ENCODE measurements at places on chromosomes 1 and 21.

GRCh38 chr1:236925386-236925785, 78.9 kb downstream of the MT1HL1 start:
- DNase-seq, result no peak

DNA sequence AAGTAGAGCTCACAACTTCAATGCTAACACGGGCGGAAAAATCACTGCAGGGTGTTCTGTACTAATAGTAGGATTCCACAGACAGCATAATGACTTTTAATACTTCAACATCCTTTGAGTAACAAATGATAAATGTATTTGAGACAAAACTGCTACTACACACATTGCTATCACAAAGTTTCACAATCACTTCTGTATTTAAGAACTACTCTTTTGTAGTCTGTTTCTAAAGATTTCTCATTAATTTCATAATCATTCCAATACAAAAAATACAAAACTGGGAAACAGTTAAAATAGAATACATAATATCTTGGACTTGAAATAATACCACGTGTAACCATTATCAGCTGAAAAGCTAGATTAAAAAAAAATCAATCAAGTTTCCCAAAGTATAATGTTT, 2.7 kb downstream of the HMGN1 start:
- no peak for DNase-seq

- DNase-seq, result no peak
Measured at GRCh38 chr1:209618756-209619420, 33.3 kb downstream of the LAMB3 start.

- DNase-seq, result peak; percentile 71
Measured at GRCh38 chr1:32273391-32274208, 18.3 kb upstream of the HDAC1 start.

DNA sequence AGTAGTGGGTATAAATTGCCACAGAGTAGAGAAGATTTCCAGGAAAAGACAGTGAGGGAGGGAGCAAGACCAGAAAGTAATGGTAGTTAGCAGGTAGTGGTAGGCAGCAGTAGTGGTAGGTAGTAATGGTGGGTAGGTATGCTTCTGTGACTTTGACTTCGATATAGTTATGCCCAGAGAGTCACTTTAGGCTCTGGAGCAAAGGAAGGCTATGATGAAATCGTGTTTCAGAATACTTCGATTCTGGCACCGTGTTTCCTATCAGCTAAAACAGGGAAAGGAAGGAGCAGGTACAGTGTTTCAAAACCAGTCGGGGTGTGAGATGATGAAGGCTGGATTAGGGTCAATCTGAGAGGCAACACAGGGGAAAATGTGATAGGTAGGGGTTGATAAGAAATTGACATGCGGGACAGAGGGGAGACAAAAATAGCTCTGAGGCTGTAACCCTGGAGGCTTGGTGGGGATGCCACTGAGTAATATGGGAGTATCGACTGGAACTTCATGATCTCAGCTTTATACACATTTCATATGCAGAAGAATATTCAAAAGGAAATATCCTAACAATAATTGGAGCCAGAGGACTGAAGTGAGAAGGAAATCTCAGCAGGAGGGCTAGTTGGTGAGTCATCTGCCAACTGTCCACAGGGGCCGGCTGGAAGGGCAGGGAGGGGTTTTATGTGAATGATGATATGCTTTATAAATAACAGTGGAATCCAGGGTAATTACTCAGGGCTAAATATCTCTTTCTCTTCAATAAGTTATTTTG, 25.2 kb upstream of the TRIM45 start:
- DNase-seq, result no peak

GRCh38 chr1:181073638-181074037, 14.9 kb upstream of the IER5 start:
- no peak for DNase-seq

DNA sequence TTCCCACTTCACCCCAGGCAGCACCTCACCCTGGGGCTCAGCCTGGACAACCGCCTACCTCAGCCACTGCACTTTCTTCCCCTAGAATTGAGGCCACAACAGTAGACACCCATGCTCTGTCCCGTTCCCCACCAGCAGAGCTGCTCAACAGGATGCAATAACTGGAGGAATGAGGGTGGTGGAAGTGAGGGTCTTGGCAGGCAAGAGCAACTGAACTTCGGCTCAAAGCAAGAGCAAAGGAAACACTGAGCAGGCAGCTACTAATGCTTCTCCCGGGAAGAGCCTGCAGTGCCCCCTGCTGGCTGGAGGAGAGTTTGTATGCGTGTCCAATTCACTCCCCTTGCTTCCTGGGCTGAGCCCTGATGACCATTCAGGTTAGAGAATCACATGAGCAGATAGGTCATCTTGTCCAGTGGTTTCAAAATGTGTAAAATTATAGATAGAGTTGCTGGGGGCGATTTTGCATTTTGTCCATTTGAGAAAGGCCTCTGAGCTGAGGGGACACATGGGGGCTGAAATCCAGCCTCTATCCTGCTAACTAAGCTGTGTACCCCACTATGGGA, 13.9 kb downstream of the NT5C1A start:
- DNase-seq, result peak; percentile 84

GRCh38 chr1:103459346-103459745, 66.2 kb upstream of the RNPC3 start:
- DNase-seq, result no peak

DNA sequence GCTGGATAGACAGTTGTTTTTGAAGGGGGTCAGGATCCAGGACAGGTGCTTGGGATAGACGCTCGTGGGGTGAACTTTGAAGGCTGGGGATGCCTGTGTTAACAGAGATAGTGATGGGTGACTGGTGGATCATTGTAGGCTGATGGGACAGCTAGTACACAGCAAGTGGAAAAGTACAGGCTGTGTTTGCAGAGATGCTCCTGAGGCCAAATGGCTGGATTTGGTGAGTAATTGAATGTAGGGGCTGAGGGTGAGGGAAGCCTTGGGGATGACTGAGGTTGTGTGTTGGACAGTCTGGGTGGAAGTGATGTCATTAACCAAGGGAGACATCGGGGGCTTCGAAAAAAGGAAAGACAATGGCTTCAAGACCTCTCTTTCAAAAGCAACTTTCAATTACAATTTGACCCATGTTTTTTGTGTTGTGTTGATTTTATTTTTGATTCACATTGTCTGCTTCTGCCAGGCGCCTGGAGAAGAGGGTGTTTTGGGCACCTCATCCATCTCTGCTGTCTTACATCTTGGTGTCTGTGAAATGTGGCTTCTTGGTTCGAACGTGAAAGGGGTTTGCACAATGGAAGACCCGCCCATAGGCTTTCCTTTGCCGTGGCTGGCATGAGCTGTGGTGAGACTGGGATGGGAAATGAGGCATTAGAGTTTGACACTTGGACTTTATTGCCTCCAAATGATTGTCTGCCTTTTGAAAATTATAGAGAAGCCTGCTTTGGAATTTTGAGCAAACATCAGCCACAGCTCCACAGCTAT, 147.5 kb downstream of the FOXD2 start:
- DNase-seq, result no peak

DNA sequence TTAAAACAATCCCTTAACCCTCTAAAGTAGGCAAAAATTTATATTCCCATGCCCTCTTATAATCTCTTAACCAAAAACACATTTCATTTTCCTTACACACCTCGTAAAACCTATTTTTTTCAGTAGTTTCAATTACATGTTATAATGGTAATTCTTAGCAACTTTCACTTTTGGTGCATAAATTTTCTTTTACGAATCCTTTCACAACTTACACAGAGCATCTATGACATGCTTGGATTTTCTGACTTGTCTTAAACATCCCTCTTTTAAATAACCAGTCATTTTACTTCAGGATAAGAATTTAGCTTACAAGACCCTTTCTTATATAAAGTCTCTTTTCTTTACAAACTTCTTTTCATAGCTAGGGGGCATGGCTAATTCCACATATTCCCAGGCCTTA, 8.9 kb upstream of the MRPL55 start:
- DNase-seq, result no peak

GRCh38 chr1:231634323-231635013, 7.9 kb downstream of the DISC1 start:
- no peak for DNase-seq

DNA sequence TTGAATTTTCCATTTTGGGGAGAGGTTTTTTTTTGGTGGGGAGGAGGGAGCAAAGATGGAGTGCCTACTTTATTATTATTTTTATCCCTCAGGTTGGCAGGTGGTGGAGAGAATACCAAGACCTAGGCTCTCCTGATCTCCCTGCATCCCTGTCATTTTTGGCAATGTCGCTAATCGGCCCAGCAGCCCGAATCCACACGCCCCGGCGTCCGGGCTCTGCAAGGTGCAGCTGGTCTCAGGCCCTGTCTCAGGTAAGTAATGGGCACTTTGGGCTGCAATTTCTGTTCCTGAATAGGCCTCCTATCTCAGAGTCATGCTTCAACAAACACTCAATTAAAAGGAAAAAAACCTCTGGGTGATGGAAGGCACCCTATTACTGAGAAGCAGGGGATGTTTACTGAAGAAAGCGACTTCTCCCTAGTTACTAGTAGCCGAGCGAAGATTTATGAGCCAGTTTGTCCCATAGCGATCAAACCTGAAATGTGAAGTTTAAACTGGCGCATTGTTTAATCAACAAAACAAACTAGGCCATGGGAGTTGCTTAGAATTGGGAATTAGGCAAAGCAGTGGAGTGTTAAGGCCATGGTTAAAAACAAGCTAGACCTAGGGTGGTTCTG, 137.8 kb downstream of the RWDD3 start:
- DNase-seq, result no peak

GRCh38 chr1:233844275-233844674, 60.2 kb upstream of the SLC35F3 start:
- DNase-seq, result no peak

DNA sequence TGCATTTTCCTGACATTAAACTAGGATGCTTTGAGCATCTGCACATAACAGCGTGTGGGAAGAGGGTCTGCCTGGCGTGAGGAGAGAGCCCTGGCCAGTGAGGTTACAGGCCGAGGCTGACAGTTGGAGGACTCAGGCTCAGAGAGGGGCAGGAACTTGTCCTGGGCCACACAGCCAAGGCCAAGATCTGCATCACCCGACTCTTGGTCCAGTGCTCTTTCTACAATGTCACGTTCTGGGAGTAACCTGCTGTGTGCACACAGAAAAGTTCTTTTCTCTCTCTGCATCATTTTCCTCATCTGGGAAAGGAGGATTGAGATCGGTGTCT, 42.8 kb upstream of the RUNX3 start:
- no peak for DNase-seq

DNA sequence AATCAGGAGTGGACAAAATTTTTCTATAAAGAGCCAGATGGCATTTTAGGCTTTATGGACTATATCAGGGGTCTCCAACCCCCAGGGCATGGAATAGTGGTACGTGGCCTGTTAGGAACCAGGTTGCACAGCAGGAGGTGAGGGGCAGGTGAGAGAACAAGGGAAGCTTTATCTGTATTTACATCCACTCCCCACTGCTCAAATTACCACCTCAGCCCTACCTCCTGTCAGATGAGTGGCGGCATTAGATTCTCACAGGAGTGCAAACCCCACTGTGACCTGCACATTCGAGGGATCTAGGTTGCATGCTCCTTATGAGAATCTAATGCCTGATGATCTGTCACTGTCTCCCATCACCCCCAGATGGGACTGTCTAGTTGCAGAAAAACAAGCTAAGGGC, 13.9 kb downstream of the PHTF1 start:
- no peak for DNase-seq

- no peak for DNase-seq
Measured at GRCh38 chr1:185421485-185422107, 104.6 kb upstream of the IVNS1ABP start.

GRCh38 chr1:4796161-4797015, 142.0 kb downstream of the AJAP1 start:
- peak; percentile 75 for DNase-seq

- DNase-seq, result no peak
Measured at GRCh38 chr1:239287296-239287695, 99.1 kb upstream of the CHRM3 start.

DNA sequence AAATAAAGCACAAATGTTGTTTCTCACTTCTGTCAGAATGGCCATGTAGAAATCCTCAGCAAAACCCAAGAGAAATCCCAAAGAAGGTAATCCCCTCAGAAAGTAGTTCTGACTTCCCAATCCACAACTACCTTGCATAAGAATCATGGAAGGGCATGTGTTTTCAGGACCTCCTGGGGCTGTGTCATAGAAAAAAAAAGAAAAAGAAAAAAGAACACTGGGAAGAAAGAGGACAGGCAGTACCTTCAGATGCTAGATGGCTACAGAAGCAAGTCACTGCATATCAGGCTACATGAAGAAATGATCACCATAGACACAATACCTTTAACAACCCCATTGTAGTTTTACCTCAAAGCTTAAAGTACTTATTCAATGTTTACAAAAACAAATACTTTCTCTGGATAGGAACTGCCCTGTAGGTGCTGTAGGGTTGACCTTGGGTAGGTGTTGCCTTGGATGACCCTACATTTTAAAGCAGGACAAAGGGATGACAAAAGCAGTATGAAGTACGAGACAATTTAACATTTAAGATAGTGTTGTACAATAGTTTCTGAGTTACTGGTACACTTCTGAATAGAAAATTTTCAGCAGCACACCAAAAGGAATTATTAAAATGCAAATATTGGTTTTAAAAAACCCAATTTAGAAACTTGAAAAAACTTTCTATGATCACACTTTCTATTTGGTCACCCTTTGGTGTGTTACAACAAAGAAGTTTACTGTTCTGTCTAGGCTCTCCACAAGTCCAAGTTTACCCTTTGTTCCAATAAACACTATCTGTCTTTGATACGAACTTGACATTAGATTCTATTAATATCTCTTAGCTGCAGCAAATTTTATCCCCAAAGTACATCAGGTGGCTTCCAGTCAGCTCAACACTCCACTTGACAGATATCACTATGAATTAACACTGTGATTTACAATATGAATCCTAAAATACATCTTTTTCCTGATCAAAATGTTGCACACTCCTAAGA, 5.0 kb downstream of the TRIT1 start:
- no peak for DNase-seq

GRCh38 chr1:33373606-33374005, 52.7 kb upstream of the A3GALT2 start:
- no peak for DNase-seq

GRCh38 chr1:244341455-244342450, 110.0 kb downstream of the ADSS2 start:
- DNase-seq, result peak; percentile 39

DNA sequence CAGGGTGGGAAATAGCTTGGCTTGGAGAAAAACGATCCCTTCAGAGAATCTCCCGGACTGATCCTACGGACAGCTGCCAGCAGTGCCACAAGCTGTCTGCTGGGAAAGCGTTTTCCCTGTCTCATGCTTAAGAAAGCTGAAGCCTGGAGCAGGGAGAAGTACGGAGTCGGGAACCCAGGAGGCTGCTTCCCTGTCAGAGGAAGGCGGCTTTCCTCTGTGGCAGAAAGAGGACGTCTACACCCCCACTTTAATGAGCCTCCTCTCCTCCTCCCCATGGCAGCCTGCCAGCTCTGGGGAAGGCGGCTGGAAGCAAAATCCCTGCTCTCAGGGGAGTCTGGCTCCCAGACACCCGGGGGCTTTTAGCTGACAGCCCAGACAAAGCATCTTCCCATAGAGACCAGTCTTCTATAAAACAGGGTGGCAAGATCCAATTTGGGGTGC, 7.3 kb downstream of the KIF21B start:
- DNase-seq, result no peak

- DNase-seq, result no peak
Measured at GRCh38 chr1:63626222-63626621, 33.0 kb downstream of the PGM1 start.

- no peak for DNase-seq
Measured at GRCh38 chr21:40404396-40404800, 442.6 kb downstream of the DSCAM start.

- peak; percentile 34 for DNase-seq
Measured at GRCh38 chr1:36966242-36966641, 68.1 kb downstream of the GRIK3 start.

GRCh38 chr1:181319907-181320306, 163.4 kb upstream of the CACNA1E start:
- DNase-seq, result no peak

GRCh38 chr1:62717483-62717882, 29.3 kb upstream of the DOCK7 start:
- DNase-seq, result no peak
